ENCODE measurements at places on chromosomes 4 and X.

- no peak for DNase-seq
These were observed 3.8 kb upstream of the C4orf50 start for GRCh38 chr4:6021831-6022606.

GRCh38 chr4:127968586-127968985 lies 3.4 kb downstream of the ABHD18 start:
- no peak for DNase-seq

GRCh38 chrX:71195964-71196649 lies 26.9 kb upstream of the GJB1 start:
- no peak for DNase-seq

DNA sequence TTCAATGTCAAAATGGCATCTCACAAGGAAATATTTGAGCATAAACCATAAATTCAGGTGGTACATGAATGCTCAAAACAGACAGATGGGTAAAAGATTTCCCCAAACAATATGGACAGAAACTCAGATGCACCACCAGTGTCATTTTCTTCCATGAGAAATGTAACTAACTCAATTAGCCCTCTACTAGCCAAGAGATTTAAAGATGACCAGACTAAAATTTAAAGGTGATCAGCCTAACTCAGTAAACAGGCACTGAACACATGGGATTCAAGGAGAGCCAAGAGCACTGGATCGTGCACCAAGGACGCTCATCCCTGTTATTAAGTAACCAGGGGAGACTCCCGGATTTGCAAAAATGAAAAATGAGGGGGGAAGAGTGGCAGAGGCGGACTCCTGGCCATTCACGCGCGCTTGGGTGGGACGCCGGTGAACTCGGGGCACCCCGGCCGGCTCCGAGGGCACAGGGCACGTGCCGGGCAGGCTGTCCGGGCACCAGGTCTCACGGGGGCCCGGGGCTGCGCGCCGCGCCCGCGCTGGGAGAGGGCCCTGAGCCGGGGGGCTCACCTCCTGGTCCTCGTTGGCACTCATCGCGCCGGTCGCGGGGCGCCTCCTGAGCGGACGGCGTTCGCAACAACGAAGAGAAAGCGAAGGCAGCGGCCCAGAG lies 490 bp downstream of the RWDD4 start:
- peak; percentile 22 for DNase-seq

DNA sequence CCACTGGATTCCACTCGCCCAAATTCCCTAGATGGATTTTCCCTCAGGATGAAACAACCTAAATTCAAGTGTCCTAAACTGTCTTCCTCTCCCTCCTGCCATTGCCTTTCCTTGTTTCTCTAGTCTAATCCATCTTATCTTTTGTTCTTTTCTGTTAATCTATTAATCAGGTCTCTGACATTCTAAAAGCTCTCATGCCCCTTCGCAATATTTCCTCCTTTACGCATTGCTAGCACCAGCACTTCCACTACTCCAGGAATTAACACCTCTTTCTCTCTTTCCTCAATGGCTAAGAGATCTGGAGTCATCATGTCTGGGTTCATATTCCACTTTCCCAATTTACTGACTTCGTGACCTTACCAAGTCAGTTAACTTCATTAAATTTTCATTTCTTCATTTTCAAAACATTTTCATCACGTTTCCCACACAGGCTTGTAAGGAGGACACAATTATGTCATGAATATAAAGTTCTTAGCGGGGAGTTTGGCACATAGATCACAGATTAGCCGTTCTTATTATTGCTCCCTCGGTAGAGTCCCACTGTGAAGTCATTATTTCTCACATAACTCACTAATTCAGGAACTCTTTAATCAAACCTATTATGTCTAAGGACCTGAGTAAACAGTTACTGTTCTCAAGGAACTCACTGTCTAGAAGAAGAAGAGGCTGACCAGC lies 45.3 kb downstream of the FAT4 start:
- no peak for DNase-seq

DNA sequence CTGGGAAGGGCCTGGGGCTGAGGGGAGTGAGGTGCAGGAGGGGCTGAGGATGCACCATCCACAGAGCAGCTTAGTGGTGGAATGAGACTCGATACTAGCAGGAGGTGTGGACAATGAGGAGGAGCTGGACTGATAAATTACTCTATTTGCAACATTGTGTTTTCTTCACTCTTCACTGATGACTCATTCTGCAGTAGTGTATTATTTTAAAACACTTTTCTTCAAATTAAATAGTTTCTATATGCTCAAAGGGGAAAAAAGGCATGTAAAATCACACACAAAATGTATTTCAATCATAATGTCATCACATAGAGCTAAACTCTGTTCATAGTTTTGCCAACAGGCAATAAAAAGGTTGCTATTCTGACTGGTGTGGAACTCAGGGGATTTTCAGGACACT lies 467.0 kb upstream of the CTSO start:
- DNase-seq = no peak

DNA sequence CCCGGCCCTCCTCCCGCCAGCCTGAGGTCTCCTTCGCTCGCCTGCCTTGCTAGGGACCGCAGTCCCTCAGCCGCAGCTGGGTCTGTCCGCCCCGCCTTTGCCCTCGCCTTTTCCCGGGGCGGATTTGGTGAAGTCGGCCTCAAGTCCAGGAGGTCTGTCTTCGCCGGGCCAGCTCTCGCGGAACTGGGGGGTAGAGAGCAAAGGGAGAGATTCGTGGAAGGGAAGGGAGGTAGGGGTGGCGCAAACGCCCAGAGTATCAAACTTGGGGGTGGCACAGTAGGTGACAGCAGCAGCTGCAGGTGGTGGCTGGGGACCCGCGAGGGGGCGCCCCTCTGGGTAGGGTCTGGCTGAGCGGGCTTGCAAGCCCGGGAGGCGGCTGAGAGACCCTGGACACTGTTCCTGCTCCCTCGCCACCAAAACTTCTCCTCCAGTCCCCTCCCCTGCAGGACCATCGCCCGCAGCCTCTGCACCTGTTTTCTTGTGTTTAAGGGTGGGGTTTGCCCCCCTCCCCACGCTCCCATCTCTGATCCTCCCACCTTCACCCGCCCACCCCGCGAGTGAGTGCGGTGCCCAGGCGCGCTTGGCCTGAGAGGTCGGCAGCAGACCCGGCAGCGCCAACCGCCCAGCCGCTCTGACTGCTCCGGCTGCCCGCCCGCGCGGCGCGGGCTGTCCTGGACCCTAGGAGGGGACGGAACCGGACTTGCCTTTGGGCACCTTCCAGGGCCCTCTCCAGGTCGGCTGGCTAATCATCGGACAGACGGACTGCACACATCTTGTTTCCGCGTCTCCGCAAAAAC lies at the start of gene NPY2R:
Gene NPY2R, plus strand, starts transcription at position 379 of the 797 bp plus-strand sequence. CDS start 5,304 bp downstream, outside the sequence.
- DNase-seq = no peak

DNA sequence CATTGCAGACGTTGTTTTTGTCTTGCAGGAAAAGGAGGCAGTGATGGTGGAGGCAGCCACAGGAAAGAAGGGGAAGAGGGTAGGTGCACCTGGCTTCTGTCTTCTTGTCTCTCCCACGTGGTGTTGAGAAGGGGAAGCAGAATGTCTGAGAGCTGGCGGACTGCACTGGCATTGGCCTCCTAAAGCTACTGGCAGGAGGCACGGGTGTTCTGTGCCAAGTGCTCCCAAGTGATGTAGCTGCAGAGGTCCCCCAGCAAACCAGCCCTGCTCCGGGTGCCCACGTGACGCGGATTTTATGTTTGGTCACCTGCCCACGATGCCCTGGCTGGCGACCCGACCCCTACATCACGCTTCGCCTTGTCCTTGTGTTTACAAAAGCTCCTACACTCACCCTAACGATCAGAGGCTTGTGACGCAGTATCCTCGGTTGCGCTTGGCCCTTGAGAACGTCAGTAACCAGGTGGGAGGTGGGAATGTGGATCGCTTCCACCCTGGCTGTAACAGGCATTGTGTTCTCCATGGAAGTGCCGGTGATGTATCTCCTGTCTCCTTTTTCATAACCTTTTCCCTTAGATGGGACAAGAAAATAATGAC lies 28.5 kb upstream of the XG start:
- DNase-seq = no peak

DNA sequence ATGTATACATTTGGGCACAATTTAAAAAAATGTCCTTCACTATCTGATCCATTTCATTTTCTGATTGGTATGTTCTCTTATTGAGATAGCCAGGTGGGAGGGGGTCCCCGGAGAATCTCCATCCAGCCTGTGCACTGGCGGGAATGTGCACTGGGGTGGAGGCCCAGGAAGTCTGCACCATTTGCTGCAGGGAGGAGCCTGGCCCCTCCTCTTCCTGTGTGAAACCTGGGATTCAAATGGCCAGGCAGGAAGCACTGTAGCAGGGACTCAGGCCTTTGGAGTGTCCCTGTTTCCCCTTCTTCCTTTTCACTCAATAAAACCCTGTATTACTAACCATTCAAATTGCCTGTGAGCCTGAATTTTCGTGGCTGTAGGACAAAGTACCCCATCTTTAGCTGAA lies 44.3 kb downstream of the GPRIN3 start:
- no peak for DNase-seq

DNA sequence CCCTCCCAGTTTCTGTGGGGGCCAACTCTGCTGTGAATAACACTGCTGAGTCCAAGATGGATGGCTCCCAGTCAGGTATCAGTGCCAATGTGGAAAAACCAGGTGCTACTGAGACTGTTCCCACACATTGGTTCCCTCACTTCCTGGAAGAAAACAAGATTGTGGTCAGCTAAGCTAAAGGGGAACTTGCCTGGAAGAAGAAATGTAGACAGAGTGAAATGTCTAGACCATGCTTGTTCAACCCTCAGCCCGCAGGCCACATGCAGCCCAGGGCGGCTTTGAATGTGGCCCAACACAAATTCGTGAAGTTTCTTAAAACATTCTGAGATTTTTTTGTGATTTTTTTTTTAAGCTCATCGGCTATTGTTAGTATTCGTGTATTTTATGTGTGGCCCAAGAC lies 28.6 kb upstream of the UTP14A start:
- DNase-seq = no peak

DNA sequence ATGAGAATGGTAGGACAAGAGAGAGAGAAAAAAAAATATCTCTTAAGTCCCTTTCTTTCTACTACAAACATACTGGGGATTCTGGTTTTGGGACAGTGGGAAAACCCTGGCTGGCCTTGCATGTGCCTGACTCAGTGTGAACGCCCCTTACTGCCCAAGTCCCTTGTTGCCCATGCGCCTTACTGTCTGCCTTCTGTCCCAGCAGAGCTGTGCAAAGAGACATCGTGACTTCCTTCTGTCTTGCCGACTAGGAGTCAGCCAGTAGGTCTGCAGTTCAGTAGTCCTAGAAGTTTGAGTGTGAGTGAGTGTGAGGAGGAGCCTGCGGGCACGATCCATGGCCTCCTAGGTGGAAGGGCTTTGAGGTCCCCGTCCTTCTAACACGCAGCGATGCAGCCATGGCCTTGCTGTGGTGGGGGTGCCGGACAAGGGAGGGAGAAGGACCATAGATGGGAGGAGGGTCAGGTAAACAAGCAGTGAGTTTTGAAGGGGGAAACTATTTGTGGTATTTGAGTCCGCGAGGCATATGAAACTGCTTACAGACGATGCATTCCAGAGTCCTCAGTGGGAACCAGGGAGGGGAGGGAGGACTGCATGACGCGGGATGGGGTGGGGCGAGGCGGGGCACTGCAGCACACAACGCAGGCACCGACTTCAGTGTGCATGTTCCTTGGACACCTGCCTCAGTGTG lies at the start of gene XAGE2:
Gene XAGE2, plus strand, starts transcription at position 654 of the 688 bp plus-strand sequence. CDS start 994 bp downstream, outside the sequence.
- no peak for DNase-seq

- no peak for DNase-seq
These were observed 219.8 kb downstream of the SHROOM3 start for GRCh38 chr4:76654791-76655190.

DNA sequence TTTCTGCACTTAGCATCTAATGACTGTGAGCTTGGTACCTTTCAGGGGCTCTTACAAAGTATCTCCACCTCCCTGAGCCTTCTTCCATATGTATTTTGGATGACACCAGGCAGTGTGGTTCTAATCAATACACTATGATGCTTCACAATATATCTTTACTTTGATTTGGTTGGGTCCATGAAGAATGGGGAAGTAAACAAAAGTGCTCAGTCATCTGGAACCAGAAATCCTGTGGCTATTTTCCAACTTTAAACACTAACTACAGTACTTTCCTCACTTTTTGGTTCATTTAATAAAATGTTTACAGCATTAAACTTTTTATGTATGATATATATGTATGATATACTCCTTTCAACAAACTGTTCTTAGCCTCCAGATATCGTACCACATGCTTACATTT lies 216.4 kb upstream of the AFF2 start:
- no peak for DNase-seq

DNA sequence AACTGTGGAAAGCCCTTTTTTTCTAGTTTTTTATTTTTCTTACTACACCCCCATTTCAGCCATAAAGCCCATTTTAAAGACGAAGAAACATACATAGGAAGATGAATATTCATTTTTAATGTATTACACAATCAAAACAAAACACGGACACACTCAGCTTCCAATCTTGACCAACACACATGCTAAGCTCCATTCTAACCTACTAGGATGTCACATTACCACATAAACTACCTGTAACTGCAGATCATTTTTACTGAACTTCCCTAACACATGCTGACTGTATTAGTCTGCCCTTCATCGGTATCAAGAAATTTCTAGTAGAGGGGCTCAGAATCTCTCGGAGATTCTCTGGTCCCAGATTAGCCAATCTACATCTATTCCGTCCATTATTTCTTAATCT lies 1.8 kb downstream of the CCNI start:
- DNase-seq = no peak

GRCh38 chrX:70411475-70411874 lies 11.6 kb upstream of the GDPD2 start:
- DNase-seq = no peak

- no peak for DNase-seq
These were observed at the start of gene FGFBP2 for GRCh38 chr4:15963001-15963451. FGFBP2 (minus strand) TSS chr4:15963175; CDS start chr4:15963129, 46 bp downstream.

DNA sequence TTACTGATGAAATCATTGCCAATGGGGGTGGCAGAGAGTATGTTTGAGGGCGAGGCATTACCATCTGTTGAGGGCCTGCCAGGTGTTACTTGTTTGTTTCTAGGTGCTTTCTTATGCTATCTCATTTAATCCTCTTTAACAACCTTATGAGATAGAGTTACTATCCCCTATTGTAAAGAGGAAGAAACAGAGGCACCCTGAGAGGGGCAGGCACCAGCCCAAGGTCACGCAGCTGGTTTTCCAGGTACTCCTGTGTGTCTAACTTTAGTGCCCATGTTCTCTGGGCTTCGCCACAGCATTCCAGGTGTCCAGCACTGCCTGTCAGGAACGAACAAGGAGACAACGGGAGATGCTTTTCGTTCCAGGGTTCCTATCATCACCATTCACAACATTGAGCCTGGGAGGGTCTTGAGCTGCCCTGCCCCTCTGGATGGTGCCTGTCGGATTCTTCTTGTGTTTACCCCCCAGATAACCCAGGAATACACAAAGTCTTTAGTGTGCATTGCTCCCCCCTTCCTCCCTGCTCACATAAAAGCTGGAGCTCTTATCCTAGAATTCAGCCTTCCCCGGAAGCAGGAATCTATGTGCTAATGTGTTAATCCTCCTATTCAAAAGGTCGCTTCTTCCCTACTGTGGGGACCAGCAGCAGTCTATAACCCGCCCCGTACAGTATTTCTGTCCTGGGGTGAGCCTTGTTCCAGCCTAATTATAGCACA lies 24.9 kb upstream of the GPC4 start:
- DNase-seq = no peak

DNA sequence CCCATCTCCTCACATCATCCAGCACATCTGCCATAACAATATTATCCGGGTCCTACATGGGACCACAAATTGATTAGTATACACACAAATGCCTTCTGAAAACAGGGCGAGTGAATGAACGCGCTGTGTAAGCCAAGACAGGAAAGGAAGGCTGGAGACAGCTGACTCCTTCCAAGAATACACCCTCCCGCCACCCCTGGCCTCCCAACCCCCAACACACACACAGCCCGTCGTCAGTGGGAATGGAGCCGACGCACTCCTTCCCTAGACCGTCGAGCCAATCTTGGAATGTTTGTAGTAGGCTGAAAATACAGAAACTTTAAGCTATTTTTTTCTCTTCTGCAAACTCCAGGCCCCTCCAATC lies 319 bp upstream of the MAGEH1 start:
- DNase-seq = no peak

Measured in omental fat pad (tissue), 4 donors.